Upper lobe of left lung (tissue), 6 donors: ENCODE measurements at places on chromosomes 7 and 10.

DNA sequence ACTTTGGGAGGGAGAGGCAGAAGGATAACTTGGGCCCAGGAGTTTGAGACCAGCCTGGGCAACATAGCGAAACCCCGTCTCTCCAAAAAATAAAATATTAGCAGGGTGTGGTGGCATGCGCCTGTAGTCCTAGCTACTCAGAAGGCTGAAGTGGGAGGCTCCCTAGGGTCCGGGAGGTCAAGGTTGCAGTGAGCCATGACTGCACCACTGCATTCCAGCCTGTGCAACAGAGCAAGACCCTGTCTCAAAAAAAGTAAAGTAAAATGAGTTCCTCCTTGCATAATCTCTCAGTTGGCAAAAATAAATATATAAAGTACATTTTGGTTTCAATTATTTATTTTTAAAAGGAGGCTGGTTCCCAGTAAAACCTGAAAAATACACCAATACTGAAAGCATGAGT lies 11.8 kb downstream of the NANOS1 start:
- DNase-seq: no peak

DNA sequence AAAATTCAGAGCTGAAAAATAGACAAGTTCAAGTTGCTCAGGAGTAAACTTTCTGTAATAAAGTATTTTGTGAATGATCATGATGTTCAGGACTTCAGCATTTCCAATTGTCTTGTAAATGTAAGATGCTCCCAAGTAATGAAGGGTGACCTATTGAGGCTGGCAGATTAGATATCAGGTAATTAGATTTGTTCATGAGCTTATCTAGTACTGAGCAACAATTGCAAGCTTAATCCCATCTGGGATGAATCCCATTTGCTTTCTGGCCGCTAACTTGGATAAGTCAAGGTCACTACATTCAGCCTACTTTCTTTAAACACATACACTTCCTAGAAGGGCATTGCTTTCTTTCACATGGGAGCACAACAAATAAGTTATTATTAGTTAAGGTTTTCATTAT lies 82.4 kb upstream of the ITGB1 start:
- no peak for DNase-seq

GRCh38 chr10:86644152-86644793 lies 10.1 kb upstream of the OPN4 start:
- DNase-seq: no peak

- no peak for DNase-seq
These were observed 46.8 kb upstream of the NAMPT start for GRCh38 chr7:106331441-106332175.

- DNase-seq: no peak
These were observed 85.6 kb downstream of the ZEB1 start for GRCh38 chr10:31404640-31405039.

DNA sequence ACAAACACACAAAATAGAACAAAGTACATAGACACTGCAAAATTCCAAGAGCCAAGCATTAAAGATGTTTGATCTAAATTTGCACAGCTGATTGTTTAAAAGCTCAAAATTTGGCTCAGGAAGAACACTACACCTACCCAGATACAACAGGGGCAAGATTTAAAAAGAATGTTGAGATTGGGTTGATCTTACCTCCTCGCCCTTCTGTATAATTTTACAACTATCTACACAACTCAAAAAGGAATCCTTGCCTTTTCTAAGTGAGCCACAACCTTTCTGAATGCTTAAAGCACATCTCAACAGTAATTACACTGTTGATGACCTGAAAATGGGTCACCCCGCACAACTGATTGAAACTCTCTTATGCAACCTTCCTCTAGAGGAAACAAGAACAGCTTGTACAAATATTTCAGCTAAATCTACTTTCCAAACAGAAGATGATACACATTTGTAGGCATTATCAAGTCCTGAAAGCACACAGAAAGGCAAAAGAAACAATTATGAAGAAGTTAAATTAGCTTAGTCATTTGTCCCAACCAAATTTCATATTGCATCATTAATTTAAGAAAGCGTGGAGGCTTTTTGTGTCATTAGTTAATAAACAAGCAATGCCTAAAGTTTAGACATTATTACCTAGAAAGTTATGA lies 75.5 kb downstream of the UBE2H start:
- no peak for DNase-seq

GRCh38 chr7:21585070-21585724 lies 42.4 kb downstream of the DNAH11 start:
- DNase-seq: no peak

DNA sequence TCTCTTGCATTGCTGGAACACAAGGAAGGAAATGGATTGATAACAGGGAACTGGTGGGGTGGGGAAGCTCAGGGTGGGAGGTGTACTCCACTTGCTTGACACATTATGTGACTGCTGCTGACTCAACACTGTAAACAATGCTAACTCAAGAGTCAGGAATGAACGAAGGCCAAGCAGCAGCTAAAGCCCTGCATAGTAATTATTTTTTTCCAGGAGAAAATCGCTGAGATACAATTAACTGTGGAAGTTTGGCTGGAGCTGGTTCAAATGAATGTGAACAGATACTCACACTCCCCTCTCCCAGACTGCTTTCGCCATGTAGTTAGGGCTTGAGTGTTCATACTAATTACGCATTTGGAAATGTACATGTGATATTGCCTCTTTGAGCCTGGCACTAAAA lies 170.9 kb upstream of the AOAH start:
- DNase-seq: no peak

DNA sequence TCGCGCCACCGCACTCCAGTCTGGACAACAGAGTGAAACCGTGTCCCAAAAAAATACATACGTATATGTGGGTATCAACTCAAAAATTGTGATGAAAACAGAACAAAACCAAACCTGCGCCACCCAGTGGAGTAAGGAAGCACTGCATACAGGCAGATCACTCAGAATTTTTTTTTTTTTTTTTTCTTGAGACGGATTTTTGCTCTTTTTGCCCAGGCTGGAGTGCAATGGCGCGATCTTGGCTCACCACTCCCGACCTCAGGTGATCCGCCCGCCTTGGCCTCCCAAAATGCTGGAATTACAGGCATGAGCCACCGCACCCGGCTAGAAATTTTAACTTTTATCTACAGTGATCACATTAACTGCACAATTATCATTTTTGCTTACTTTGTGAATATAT lies 9.1 kb upstream of the TMEM236 start:
- DNase-seq: no peak

DNA sequence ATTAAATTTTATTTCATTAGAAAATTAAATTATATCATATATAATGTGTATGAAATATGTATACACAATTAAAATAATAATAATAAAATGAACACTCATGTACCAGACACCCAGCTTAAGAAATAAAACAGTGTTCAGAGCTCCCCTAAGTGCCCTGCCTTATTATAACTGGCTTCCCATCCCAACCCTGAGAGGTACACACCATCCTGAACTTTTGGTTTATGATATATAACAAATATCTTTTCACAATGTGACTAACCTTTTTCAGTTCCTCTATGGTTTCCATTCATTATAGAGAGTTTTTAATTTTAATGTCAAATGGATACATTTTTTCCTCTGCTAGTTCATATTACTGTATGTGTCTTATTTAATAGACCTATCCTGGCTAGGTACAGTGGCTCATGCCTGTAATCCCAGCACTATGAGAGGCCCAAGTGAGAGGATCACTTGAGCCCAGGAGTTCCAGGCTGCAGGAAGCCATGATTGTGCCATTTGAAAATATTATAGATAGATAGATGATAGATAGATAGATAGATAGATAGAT lies 24.0 kb upstream of the STEAP2 start:
- DNase-seq: no peak

- DNase-seq: peak; percentile 24
These were observed 17.6 kb upstream of the EXOC6 start for GRCh38 chr10:92830478-92831389.

GRCh38 chr7:15688279-15688626 lies 1.8 kb upstream of the MEOX2 start:
- no peak for DNase-seq

GRCh38 chr7:16619979-16620408 lies 25.6 kb downstream of the ANKMY2 start:
- DNase-seq: no peak
